Posterior vena cava (tissue), 2 donors: ENCODE measurements at places on chromosomes 4 and X. TPM values are rescaled to one million over a fixed set of nuclear protein-coding genes. Genes with fewer than 3 reads are reported as not detected.

BEX5 gene
- 3.0 TPM for total RNA-seq

NAP1L3 gene
- 10.7 TPM for total RNA-seq

PCDH19 gene
- total RNA-seq, result 1.1 TPM

FRMPD3 gene
- 1.8 TPM for total RNA-seq

ARHGAP4 gene
- 47.1 TPM for total RNA-seq

ANKRD50 gene
- total RNA-seq, result 32.0 TPM

GPR119 gene
- total RNA-seq, result not detected

COL25A1 gene
- total RNA-seq, result 1.1 TPM

SMIM43 gene
- not detected for total RNA-seq

AP1S2 gene
- 74.7 TPM for total RNA-seq

SPACA5 gene
- total RNA-seq, result not detected

OPRPN gene
- not detected for total RNA-seq

FAT4 gene
- 24.1 TPM for total RNA-seq

RAI2 gene
- total RNA-seq, result 33.8 TPM

CNGA2 gene
- not detected for total RNA-seq

CHIC2 gene
- total RNA-seq, result 21.9 TPM

ENPEP gene
- total RNA-seq, result 5.7 TPM

NAP1L2 gene
- 5.0 TPM for total RNA-seq

NOX1 gene
- total RNA-seq, result not detected

FHIP1A gene
- 0.88 TPM for total RNA-seq

UCHL1 gene
- total RNA-seq, result 31.0 TPM

CXCL13 gene
- not detected for total RNA-seq

PITX2 gene
- 0.43 TPM for total RNA-seq

ASB11 gene
- total RNA-seq, result not detected

FGFBP1 gene
- not detected for total RNA-seq

ATOH1 gene
- not detected for total RNA-seq

SAGE1 gene
- not detected for total RNA-seq

RBM46 gene
- not detected for total RNA-seq

ZXDA gene
- total RNA-seq, result 5.7 TPM

ZNF718 gene
- 6.3 TPM for total RNA-seq

SCOC gene
- 62.2 TPM for total RNA-seq

SMIM10 gene
- 17.0 TPM for total RNA-seq

SOWAHB gene
- total RNA-seq, result not detected

FAT1 gene
- 85.9 TPM for total RNA-seq

CTAG1A gene
- total RNA-seq, result not detected

ADH1A gene
- 2.0 TPM for total RNA-seq

CLCN5 gene
- total RNA-seq, result 7.9 TPM

IL3RA gene
- 5.6 TPM for total RNA-seq

MAGEA4 gene
- total RNA-seq, result not detected

NAP1L5 gene
- total RNA-seq, result 9.3 TPM

SERPINA7 gene
- not detected for total RNA-seq

HS6ST2 gene
- total RNA-seq, result 0.43 TPM

FHDC1 gene
- total RNA-seq, result 2.4 TPM

IQSEC2 gene
- total RNA-seq, result 9.4 TPM

ATP11C gene
- total RNA-seq, result 24.5 TPM

CASP6 gene
- total RNA-seq, result 10.5 TPM

PDE5A gene
- 80.4 TPM for total RNA-seq

RAB39B gene
- total RNA-seq, result 0.19 TPM

ASB9 gene
- total RNA-seq, result 1.4 TPM
